ENCODE measurements at places on chromosomes 1 and 21.

GRCh38 chr1:76770979-76771378 is 96.3 kb upstream of the ST6GALNAC5 start:
- DNase-seq, result no peak

GRCh38 chr1:88787023-88787903 is 103.2 kb downstream of the PKN2 start:
- DNase-seq, result no peak

GRCh38 chr1:44644806-44645205 is 29.5 kb downstream of the TMEM53 start:
- DNase-seq, result no peak

DNA sequence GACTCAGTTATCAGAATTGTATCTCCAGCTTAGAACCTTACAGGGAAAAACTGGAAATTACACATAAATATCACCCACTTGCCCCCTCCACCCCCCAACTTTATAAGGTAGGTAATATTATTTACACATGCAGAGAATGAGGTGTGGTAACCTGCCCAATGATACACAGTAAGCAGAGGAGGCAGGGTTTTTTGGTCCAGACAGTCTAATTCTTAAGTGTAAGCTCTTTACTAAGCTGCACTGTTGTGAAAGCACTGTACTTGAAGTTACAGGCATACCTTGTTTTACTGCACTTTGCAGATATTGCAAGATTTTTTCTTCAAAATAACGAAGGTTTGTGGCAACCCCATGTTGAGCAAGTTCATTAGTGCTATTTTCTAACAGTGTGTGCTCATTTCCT is 24.8 kb upstream of the MYOCOS start:
- DNase-seq, result no peak

GRCh38 chr1:100440075-100440809 is 87.9 kb downstream of the CDC14A start:
- DNase-seq, result no peak
